HS-27A (cell line): ENCODE measurements at places on chromosomes 5 and 9.

- no peak for DNase-seq
These were observed 51.8 kb downstream of the SH3TC2 start for GRCh38 chr5:149011084-149011483.

DNA sequence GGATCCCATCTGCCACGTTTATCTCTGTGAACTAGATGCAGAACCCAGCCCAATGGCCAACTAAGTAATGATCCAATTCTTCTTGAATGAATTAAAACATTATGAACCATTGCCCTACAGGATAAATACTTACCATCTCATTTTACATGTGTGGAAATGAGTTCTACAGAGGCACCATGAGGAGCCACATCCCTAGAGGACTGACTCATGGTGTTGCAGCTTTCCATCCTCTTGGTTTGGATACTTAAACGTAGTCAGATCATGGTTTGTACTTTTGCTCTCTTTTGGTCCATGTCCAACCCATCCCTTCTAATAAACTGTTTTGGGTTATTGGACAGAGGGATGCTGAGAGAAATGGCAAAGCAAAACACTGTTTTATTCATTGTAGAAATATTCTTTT lies 484.8 kb downstream of the EBF1 start:
- DNase-seq: no peak

- DNase-seq: no peak
These were observed 29.9 kb upstream of the MEGF10 start for GRCh38 chr5:127260686-127261085.

DNA sequence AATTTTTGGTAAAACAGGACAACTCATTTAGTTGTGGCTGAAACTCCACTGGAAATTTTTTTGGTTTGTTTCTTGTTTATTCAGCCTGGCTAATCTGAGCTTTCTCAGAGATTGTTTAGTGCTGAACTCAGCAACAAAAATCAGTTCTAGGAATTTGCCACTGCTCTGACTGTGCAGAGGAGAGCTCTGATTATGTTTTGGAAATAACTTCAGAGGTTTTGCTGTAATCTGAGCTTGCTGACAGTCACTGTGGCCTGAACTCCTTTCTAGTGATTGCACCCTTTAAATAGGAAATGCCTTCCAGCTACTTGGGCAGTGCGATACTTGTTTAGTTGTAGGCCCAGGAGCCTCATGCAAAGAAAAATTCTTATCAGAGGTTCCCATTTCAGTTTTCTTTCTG lies 60.2 kb downstream of the OSTF1 start:
- DNase-seq: peak; percentile 7

GRCh38 chr9:85425153-85425611 lies 316.6 kb downstream of the AGTPBP1 start:
- peak; percentile 22 for DNase-seq

GRCh38 chr5:130141659-130142320 lies 237.5 kb downstream of the CHSY3 start:
- DNase-seq: no peak

GRCh38 chr5:131389096-131389868 lies 125.4 kb downstream of the CDC42SE2 start:
- DNase-seq: no peak

- no peak for DNase-seq
These were observed 128.7 kb upstream of the PIK3R1 start for GRCh38 chr5:68086857-68087256.

- DNase-seq: no peak
These were observed 44.8 kb downstream of the LIX1 start for GRCh38 chr5:97097326-97098230.

DNA sequence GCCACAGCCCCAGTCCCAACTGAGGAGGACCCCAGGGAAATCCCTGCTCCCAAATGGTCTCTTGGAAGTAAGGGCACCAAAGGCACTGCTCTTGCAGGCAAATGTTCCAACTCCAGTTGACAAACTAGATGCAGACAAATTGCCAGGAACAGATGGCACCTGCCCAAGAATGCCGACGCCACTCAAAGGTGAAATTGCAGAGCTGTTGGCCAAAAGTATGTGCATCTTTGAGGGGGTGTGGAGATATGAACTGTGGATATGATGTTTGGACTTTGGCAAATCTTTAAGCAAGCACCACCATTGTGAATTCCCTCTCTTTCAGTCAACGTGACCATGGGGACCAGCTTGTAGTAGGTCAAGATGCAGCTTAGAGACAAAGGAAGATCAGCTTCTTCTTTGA lies 12.0 kb upstream of the CPLX2 start:
- no peak for DNase-seq

DNA sequence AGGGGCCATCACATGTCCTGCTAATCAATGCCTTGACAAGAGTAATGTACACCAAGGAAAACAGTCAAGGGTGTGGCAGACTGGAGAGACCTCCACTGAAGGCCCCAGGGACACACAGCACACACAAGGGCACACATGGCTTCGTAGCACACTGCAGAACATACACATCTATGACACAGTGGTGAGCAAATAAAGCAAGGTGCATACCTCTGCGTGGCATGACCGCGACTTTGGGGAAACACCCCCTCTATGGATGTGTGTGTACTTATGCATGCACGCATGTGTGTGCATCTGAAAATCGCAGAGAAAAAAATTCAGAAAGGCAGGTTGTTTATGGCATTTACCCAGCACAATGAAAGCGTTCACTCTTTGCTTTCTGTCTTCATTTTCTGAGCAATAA lies 20.5 kb downstream of the SEMA4D start:
- no peak for DNase-seq

DNA sequence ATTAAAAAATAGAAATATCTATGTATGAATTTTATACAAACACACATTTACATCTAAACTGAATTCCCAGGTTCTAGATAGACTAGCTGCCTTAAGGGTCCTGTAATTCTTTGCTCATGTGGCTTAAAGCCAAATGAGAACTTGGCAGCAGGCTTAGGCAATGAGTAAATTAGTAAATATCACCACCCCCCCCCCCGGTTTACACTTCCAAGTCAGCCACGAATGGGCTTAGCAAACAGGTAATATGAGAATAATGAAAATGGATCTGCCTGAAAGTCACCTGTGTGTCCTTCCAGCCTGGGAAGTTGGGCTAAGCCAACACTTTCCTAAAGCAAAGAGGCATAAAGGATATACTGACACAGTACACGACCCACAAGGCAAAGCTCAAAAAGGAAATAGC lies 108.6 kb downstream of the KLHL3 start:
- DNase-seq: no peak

DNA sequence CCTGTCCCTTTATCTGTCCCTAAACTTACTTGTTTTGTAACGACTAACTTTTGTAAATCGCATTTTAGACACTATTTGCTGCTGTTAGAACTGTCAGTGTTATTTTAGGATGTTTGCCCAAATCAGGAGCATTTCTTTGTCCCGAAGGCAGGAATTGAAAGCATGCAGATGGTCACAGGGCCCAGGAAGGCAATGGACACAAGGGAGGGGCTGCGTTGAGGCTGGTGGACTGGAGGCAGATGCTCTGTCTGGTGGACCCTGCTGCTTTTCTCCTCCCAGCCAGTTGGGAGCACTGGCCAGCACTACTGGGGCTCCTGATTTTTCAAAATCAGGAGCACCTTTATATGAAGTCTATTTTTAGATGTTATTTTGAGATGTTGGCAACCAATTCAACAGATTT lies 31.7 kb downstream of the DOCK2 start:
- peak; percentile 17 for DNase-seq

DNA sequence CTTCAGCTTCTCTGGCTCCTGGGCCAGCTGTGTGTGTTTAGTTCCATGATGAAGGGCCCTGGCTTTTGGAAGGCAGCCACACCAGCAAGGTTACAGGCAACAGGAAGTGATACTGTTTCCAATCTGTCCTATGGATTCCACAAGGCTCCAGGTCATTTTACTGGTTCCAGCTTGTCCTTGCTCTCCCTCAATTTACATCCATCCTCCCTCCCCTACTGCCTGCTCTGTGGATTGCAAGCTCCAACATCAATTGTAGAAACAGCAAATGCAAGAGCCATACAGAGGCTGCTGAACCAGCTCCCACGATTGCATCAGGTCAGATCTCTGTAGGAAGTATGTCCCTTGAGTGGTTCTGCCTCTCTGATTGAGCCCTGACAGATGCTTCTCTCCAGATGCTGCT lies 409.8 kb downstream of the NTRK2 start:
- no peak for DNase-seq

GRCh38 chr9:4859035-4859434 lies 66.3 kb downstream of the RCL1 start:
- DNase-seq: no peak

DNA sequence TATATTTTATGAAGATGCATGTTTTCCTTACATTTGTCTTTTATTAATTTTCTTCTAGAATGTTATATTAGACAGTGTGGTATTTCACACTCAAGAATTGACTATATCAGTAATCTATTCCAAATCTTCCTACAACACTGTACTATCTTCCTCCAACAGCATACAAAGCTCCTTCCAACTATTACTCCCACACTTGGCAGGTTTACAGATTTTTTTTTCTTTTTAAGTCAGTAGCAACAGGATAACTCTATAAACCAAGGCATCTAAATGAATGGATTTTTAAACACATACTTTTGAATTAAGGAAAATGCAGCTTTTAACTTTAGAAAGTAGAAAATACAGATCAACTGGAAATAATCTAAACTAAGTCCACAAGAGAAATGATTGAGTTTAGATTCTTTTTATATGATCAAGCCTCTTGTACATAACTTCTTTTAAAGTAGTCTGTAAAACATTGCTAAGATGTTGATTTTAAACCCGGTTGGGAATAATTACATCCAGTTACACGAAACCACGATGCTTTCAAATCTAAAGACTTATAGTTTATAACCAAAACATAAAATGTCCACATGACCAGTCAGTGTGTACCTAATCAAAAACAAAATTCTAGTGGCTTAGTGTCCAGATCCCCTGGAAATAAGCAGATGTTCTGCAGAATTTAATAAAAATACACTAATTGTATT lies 281.6 kb downstream of the ADAMTS6 start:
- DNase-seq: no peak

- no peak for DNase-seq
These were observed 94.3 kb downstream of the TSSK1B start for GRCh38 chr5:113340537-113340936.

GRCh38 chr9:33800886-33801285 lies 5.5 kb downstream of the PRSS3 start:
- no peak for DNase-seq

DNA sequence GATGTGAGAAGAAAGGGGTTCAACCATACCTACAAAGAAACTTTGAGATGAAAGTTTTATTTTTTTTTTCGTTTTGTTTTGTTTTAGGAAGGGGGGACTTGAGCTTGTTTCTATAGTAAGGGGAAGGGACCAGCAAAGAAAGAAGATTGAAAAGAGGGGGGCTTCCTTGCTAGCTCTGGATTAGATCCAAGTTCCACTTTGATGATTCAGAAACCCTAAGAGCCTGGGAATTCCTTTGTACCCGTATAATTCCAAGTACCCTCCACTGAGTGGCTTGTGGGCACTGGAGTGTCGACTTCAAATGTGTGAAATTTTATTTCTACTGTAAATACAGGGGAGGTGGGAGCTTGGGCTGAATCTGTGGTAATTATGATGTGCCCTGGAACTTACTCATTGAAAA lies 10.9 kb downstream of the MAMDC2 start:
- no peak for DNase-seq

GRCh38 chr9:92478783-92479182 lies 3.5 kb downstream of the ASPN start:
- DNase-seq: no peak

DNA sequence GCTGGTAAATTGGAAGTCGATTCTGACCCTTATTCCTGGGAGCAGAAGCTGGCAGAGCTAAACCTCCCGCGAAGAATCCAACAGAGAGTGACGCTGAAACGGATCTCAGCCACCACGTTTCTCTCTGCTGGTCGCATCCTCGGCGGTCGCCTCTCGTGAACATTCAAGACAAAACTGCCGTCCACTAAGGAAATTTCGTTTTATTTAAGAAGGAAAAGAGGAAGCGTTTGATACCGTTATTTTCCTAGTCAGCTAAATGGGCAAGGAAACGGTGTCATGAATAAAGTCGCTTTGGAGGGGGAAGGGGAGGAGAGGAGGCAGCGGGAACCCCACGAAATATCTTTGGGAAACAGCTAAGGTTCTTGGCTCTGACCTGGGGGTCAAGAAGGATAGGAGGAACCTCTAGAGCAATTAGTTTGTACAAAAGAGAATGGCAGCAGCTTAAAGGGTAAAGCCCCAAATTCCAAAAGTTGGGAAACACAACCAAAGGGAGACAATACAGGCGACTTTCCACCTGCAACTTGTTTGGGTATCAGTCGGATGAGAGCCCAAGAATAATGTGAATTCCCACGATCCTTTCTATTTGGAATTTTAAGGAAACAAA lies 1.9 kb downstream of the FOXB2 start:
- DNase-seq: no peak

DNA sequence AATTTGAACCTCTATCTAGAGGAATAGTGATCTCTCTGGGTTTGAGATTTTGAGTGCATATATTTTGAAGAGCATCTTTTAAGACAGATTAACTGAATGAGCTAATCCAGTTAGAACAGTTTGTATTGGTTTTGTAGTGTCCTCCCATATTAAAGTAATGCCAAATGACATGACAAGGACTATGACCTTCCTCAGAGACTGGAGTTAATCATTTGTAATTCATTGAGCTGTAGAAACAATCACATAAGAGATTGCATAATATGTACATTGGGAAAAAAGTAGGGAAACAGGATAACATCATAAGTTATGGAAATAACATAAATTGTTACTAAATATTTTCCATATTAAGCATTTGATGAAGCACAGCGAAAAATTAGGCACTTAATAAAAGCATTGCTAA lies 45.8 kb upstream of the PRDM9 start:
- no peak for DNase-seq

- no peak for DNase-seq
These were observed 9.2 kb upstream of the FIBCD1 start for GRCh38 chr9:130948266-130948665.

DNA sequence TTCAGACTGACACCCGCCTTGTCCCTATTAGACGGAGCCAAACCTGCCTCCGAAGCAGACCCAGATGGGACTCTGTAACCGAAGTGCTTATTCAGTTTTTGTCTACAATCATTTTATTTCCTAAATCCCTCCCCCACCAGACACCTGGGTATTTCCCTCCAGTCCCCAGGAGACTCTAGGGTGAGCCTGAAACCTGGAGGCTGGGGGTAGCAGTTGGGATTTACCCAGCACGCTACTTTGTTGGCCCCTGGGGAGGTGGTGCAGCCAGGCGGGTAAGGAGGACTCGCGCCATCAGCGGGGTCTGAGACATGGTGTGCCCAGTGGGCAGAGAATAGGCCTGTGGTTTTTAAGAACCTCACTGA lies 1.3 kb upstream of the LHX2 start:
- no peak for DNase-seq

GRCh38 chr9:32589083-32589723 lies 16.2 kb upstream of the NDUFB6 start:
- peak; percentile 23 for DNase-seq

- no peak for DNase-seq
These were observed 283.9 kb upstream of the ANKRD55 start for GRCh38 chr5:56517011-56517416.

- no peak for DNase-seq
These were observed 64.8 kb downstream of the HABP4 start for GRCh38 chr9:96514800-96515158.

DNA sequence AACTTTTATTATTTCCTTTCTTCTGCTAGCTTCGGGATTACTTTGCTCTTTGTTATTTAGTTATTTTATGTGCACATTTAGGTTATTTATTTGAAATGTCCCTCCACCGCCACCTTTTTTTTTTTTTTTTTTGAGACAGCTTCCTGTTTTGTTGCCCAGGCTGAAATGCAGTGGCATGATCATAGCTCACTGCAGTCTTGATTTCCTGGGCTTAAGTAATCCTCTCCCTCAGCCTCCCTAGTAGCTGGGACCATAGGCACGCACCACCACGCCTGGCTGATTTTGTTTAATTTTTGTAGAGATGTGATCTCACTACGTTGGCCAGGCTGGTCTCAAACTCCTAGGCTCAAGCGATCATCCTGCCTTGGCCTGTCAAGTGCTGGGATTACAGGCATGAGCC lies 38.5 kb downstream of the RIC1 start:
- no peak for DNase-seq
